ENCODE measurements at places on chromosomes 1 and 21. TPM values are rescaled to one million over a fixed set of nuclear protein-coding genes. Genes with fewer than 3 reads are reported as not detected.

FAM78B gene
- 0.58 TPM for total RNA-seq

RHBDL2 gene
- not detected for total RNA-seq

GRCh38 chr1:109930252-109930993 is 19.8 kb downstream of the CSF1 start:
- no peak for DNase-seq

DNA sequence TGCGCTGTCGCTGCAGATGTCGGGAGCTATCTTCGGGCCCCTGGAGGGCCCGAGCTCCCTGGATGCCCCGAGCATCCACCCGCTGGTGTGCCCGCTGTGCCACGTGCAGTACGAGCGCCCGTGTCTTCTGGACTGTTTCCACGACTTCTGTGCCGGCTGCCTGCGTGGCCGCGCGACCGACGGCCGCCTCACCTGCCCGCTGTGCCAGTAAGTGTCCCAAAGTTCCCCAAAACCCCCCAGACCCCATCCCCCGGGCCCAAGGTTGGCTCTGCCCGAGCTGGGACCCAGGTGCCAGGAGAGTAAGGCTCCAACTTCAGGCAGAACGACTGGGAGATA is 569 bp downstream of the RNF207 start:
- no peak for DNase-seq

DNA sequence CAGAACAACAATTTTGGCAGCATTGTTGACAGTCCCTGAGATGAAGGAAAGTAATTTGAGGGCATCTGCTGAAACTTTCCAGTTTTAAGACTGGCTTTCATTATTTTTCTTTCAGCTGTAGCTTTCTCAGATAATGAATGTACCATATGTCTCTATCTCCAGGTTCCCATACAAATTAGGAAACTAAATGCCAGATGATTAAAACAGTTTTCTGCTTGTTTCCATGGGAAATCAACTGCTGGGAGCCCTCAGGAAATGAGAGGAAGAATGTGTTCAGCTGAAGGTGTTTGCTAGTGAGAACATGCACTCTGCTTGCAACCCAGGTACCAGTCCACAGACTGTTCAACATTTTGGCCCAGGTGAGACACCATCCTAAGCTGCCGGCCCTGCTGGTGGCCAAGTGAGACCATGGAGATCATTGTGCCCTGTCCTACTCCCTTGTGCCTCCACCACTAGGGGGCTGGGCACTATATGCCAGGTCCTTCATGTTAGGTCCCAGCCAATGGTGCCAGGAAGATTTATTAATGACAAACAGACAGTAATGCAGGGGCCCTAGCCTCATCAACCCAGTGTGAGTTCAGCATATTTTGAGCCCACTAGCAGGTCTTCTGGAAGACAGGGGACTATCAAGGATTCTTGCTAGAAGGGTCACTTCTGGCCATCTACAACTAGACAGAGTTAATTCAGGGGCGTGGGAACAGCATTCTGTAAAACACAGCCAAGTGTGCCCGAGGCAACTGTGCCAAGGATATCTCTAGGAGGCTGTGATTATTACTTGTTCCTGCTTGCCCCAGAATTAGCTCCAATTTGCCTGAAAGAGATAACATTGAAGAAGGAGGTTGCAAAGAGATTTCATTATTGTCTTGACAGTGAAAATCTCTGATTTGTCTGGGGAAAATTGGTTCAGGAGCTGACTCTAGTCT is 17.0 kb upstream of the LRRC8C start:
- DNase-seq, result no peak

GRCh38 chr1:43279666-43280065 is 5.7 kb downstream of the C1orf210 start:
- no peak for DNase-seq

DNA sequence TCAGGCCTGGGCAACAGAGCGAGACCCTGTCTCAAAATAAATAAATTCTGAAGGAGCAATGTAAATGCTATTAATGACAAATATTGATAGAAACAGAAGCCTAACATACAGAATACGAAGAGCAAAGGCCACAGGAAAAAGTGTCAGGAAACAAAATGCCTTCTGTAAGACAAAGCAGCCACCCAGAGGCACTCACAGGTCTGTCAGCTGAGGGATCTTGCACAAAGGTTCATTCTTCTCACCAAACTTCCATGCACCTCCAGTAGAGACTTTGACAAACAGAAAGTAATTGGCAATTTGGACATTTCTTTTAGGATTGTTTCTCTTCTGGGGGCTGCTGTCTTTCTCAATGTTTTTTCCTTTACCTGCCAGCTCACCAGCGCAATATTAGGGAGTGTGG is 1.2 kb upstream of the ALDH9A1 start:
- no peak for DNase-seq

- no peak for DNase-seq
These were observed 653 bp upstream of the IFFO2 start for GRCh38 chr1:18957136-18957521.
